ENCODE measurements at places on chromosomes 3 and 15.
A peak's percentile ranks its signal among the peaks of the same experiment; 100 is the strongest.

GRCh38 chr15:68617001-68617400, 38.2 kb downstream of the CORO2B start:
- DNase-seq: no peak

DNA sequence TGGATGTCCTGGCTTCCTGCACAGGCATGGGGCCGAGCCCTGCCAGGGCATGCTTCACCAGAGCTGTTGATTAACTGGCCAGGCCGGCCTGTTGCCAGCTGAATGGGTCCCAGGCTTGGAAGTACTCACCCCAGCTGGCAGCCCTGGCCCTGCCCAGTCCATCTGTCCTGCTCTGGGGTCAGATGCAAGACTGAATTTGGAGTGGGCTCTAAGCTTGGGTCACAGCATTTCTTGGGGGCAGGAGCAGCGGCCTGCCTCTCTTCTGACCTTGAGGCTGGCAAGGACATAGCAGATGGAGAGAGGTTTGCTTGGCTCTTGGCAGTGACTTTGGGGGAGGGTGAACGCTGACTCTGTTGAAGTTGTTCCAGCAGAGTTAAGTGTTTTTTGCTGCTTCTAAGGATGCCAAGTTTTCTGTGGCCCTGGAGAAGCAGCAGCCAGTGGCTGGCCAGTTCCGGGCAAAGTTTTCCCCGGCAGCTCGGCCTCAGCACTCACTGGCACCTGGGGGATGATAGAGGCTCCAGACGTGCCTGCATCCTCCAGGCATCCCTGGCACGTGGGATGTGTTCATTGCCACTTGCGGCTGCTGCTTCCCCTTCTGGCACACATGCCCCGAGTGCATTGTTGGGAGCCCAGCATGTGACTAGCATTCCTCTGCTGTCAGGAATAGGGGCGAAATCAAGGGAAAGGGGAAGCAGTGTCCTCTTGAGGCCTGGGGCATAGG, 22.9 kb downstream of the PDIA5 start:
- DNase-seq: no peak

GRCh38 chr3:105618556-105618955, 250.3 kb downstream of the CBLB start:
- DNase-seq: no peak

DNA sequence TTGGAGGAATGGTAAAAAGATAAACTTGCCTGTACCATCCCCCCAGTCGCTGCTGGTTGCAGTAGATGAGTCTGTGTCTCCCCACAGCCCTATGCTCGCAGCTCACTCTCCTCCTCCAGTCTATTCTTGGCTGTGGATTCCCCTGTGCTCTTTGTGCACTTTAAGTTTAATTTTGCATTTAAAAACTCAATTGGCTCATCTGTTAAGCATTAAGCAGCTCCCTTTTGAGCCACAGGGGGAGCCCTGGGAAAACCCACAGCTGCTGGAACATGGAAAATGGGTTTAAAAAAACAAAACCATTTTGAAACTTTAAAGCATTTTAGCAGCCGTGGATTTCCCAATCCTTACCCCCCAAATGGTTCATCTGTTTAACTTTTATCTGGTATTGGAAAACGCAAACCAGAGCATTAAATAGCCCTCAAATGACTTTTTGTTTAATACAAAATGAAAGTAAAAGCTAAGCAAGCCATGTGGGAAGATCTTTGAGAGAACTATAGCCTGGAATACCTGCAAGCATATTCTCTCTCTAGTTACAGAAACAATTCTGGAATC, 536.9 kb downstream of the ZIC1 start:
- no peak for DNase-seq

DNA sequence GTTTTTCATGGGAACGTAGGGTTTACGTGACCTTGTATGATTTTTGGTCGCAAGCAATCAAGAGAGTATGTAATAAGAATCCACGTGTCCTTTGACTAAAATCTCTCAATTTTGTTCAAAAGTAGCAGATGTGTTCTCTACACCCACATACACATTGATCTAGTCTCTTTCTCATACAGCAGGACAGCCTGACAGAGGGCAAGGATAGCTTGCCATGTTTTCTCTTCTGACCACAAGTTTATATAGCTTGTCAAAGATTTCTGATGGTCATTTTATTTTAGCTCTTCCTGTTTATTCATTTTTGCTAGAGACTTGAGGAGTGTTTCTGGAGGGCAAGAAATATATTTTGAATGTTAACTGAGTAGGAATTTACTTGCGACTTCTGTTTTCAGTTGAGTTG, 570.2 kb upstream of the ALCAM start:
- DNase-seq: no peak

DNA sequence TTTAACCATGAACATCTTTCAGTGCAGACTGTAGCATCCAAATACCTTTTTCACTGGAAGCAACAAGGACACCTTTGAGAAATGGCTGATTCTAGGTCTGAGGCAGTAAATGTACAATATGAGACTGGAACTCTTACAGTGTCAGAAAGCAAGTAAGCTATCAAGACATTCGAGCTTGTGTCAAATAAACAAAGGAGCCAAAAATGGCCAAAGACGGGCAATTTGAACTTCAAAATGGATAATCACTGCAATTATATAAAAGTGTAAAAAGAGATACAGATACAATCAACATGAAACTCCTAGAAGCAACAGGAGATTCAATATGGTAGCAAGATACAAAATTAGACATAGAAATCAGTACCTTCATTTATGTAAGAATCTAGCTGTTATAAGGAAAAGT, 138.5 kb upstream of the CCDC54 start:
- no peak for DNase-seq

DNA sequence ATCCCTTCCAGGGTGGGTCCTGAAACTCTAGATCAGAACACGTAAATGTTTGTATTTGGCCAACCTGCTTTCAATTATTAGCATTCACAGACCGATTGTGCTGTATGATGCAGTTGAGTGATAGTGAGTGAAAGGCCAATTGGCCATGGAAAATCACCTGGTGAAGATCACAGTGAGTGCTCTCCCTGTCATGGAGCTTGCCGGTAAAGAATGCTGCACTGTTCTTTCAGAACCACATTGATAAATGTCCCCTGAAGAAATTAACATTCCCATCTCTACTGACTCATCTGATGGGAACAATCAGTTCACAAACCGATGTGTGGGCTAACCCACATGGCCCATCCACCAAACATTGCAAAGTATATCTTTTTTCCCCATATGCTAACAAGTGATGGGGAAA, 324.8 kb upstream of the TBL1XR1 start:
- no peak for DNase-seq

- DNase-seq: peak; percentile 35
Observed at GRCh38 chr3:136751316-136752171, 634 bp downstream of the STAG1 start.

DNA sequence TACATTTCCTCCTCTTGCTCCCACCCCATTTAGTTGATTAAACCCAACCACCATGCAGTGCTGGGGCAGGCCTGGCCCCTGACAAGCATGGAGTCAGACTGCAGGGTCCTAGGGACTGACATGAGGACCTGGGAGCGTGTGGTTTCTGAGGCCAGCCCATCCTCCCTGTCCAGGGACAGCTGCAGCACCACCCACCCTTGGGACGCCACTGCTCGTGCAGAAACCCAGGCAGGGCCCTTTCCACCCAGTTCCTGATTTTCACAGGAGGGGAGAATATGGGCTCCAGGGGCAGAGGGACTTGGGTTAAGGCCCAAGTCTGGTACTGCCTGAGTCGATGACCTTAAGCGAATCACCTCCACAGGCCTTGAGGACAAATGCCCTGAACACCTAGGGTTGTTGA, 23.7 kb downstream of the PLXND1 start:
- DNase-seq: no peak

DNA sequence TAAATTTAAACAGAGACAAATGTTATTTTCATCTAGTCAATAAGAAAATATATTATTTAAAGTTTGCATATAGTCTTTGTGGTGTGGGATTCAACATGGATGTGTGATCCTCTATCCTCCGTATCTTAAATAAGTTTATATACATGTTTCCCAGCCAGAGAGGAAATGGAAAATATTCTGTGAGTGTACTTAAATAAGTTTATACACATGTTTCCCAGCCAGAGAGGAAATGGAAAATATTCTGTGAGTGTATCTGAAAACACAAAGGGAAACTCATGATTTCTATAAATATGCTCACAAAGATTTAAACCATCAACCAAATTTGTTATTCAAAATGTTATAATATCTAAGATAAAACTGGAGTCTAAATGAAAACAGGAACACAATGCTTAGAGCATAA, 110.0 kb upstream of the MELTF start:
- no peak for DNase-seq

DNA sequence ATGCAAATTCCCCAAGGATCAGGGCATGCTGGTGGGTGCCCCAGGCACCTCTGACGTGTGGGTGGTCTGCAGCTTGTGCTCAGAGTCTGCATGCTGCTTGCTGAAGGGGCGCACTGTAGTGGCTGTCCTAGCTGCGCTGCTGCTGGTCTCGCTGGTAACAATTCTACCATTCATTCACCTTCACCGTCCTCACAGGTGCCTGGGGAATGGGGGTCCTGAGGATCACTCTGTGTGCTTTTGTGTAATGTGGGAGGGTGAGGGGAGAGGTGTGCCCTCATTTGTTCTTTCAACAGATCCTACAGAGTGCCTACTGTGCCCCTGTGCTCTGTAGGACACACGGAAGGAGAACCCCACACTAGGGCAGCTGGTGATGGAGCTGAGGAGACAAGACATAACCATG, 2.1 kb upstream of the ITGA11 start:
- no peak for DNase-seq

GRCh38 chr3:64799606-64800005, 111.8 kb upstream of the ADAMTS9 start:
- DNase-seq: no peak

- no peak for DNase-seq
Observed at GRCh38 chr15:78200276-78200930, 34.0 kb downstream of the ACSBG1 start.

GRCh38 chr3:178494386-178494785, 41.9 kb upstream of the KCNMB2 start:
- DNase-seq: no peak

- no peak for DNase-seq
Observed at GRCh38 chr3:151012753-151013152, 40.2 kb upstream of the CLRN1 start.

DNA sequence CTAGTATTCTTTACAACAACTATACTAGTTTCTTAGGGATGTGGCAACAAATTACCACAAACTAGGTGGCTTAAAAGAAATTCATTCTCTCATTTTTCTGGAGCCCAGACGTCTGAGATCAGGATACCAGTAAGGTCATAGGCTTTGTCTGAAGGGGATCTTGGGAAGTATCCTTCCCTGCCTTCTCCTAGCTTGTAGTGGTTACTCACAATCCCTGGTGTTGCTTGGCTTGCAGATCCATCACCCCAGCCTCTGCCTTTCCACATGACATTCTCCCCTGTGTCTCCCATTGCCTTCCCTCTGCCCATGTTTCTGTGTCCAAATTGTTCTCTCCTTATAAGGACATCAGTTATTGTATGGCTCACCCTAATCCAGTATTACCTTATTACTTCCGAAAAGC, 24.3 kb upstream of the CLDN1 start:
- DNase-seq: no peak

DNA sequence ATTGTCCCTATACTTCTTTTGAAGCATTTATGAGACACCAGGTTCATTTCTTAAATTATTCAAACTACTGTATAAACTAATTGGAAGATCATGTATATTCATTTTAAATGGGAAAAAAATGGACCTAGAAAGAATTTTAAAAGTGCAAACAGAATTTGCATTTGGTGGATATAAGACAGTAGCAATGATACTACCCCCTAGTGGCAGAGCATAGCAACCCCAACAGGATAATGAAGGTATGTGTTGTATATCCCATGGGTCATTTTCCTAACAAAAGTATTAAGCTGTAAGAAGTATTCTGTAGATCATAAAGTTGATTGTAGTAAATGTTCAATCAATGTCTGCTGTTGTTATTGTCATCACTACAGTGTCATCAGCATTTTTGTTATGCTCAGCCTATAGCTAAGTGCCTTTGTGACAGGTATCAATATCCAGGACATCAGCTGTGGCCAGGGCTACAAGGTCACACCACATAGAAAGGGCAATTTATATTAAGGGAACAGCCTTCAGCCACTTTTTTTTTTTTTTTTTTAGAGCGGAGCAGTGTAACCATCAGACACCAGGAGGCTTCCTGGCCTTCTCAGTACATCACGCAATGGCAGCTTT, 175.8 kb downstream of the FOXB1 start:
- no peak for DNase-seq

- no peak for DNase-seq
Observed at GRCh38 chr15:86935841-86936240, 856.2 kb downstream of the AGBL1 start.

DNA sequence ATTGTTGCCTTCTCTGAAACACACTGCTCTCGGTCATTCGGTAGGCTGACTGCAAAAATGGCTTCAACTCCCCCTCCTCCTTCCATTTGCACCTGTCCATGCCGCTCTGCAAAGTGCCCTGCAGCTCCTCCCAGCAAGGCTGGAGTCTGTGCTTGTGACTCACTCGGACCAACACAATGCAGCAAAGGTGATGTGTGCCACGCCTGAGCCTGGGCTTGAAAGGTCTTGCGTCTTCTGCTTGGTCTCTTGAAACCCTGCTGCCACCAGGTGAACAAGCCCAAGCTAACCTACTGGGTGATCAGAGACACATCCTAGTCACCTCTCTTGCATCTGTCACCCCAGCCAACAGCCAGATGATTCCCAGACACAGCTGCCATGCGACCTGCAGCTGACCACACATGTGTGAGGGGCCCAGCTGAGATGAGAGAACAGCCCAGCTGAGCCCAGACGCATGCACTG, 71.1 kb downstream of the MGLL start:
- no peak for DNase-seq

GRCh38 chr3:13262493-13263211, 157.5 kb downstream of the NUP210 start:
- DNase-seq: no peak

DNA sequence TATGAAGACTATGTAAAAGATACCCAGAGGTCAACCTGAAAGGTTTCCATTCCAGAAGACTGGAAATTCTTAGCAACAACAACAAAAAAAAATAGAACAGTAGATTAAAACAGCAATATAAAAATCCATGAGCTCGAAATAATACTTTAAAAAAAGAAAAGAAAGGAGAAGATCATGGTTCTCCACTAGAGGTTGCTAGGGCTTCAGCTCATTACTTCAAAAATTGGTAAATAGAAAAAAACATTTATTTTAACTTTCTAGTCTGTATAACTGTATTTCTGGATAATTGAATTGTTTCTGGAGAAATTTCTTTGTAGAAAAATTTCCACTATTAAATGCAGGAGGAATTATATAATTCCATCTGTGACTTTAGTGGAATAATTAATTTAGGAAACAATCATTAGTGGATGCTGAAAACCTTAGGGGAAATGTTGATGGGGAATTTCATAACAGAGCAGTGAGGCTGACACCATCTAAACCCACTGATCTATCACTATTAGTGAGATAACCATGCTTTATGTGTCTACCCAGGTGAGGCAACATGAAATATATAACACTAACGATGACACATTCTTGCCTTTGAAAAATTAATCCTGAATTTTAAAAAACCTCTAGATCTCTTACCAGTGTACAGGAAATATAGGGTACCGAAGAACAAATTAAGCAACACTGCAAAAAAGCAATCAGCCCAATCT, 62.5 kb upstream of the SNRK start:
- no peak for DNase-seq
